NCI-H2081 treated with DMSO at 0.1 percent for 48 hours (cell line): ENCODE measurements at places on chromosomes 12 and 14.

DNA sequence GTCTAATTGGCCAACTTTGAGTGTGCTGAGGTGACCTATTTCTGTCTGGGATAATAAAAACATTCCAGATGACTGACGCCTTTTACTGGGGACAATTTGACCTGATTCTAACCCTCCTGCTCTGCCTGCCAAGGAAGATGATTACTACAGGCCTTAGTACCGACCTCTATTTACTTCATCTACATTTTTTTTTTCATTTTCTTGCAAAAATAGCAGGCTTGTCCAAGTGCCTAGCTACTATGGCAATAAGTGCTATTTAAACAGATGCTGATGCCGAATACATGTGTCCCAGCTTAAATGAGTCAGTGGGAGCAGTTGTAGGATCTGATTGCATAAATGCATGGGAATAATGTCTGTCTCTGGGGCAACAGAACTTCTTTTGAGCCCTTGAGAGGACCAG is 254.3 kb downstream of the RGS6 start:
- DNase-seq, result no peak

DNA sequence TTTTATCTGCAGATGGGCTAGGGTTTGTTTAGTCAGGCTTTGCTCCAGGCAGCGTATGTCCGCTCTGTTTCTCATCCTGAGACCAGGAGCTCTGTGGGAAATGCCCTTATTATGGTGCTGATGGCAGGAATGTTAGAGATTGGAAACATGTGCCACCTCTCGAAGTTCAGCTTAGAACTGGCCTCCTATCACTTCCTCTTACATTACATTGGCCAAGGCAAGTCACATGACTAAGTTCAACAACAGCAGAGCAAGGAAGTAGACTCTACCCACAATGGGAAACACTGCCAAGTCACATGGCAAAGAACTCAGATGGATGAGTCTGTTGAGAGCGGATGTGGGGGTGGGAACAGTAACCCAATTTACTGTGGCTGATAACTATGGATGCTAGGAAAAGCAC is 161.9 kb upstream of the WSCD2 start:
- no peak for DNase-seq

DNA sequence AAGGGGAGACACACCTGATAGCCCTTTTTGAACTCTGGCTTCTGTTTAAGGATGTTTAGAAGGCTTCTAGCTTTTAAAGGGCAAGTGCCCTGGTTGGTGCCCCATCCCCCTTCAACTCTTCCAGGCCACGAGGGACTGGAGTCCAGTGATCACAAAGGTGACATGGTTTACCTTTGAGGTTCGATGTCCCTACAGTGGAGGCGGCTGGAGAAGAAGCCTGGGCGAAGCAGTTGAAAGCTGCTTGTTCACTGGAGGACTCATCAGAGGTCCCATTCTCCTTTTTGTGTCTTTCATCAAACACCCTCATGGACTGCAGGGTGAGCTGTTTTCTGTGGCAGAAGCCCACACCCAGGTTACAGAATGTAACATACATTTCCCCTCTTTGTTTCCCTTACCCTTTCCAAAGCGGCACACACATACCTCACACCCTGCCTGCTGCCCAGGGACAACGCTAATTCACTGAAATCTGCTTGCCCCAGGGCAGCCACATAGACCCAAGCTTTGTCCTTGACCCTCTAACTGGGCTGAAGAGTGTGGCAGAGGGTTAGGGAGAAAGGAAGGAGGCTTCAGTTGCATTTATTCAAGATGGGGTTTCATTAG is 7.7 kb downstream of the TBX3 start:
- no peak for DNase-seq

- no peak for DNase-seq
These were observed 128.0 kb upstream of the OVCH1 start for GRCh38 chr12:29625359-29625953.

DNA sequence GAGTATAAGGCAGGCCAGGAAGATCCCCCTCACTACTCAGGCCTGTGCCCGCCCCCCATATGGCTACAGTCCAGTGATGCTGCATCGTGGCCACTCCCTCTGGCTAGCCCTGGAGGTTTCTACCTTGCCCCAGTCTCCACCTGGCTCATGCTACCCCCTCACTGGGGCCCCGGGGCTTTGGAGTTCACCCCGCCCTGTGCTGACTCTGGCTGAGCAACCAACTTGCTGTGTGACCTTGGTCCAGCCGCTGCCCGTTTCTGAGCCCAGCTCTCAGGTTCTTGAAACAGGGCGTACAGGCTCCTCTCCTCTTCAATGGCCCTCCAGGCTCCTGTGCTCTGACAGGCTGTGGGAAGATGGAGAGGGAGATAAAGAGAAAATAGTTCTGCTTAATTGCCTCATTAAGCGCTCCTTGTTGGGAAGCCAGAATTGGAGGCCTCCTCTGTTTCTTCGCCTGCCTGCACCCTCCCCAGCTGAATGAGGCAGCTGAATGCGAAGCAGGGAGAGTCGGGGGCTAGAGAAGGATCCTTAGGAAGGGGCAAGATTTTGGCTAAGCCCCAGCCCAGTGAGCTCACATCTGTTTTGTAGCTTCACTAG is 138.2 kb upstream of the NCOR2 start:
- DNase-seq, result no peak

DNA sequence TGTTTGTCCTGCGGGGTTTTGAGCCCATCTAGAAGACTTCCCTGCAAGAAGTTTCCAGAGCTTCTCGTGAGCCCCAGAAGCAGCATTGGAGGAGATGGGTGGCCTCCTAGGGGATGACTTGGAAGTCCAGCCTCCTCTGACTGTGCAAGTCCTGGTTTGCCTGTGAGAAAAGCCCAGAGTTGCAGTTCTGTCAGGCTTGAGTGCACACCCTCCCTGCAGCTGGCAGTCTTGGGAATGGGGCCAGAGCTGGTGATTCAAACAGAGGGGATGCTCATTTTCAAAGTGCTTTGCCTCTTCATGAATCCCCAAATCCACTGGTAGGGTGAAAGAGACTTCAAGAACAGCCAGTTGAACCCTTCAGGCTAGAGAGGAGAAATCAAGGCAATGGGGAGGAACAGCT is 3.9 kb upstream of the PPP1R1A start:
- no peak for DNase-seq

- no peak for DNase-seq
These were observed 387.3 kb downstream of the LRIG3 start for GRCh38 chr12:58532855-58533608.

GRCh38 chr12:79689477-79690141 is 1.2 kb downstream of the PAWR start:
- no peak for DNase-seq

- no peak for DNase-seq
These were observed 91.6 kb upstream of the VRK1 start for GRCh38 chr14:96705422-96706092.

- no peak for DNase-seq
These were observed at the start of gene KRT80 for GRCh38 chr12:52191841-52192791. TSS of gene KRT80 (minus strand) at chr12:52192014. CDS start at chr12:52191902, 112 bp downstream.

- no peak for DNase-seq
These were observed 18.0 kb upstream of the APPL2 start for GRCh38 chr12:105253866-105254513.
